NCI-H2227 treated with DMSO at 0.1 percent for 48 hours (cell line): ENCODE measurements at places on chromosomes 5 and 9.

GRCh38 chr9:97109194-97109811, 70.4 kb upstream of the CTSV start:
- DNase-seq, result no peak

GRCh38 chr9:127397646-127398274, 791 bp downstream of the SLC2A8 start:
- DNase-seq, result no peak

DNA sequence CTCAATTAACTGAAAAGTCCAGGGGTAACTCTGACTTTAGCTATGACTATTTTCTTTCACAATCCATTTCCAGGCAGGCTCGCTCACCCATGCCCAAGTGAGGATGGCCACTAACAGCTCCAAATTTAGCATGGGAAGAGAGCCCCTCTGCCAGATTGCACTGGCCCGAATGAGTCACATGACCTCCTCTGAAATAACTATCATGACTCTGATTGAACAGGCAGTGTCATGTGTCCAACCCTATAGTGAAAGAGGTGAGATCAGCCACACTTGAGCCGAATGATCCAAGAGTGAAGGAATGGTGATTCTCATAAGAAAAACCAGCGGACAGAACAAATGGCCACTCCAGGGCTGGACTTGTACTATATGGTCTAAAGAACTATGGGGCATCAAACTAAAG, 242.3 kb downstream of the NSG2 start:
- no peak for DNase-seq

DNA sequence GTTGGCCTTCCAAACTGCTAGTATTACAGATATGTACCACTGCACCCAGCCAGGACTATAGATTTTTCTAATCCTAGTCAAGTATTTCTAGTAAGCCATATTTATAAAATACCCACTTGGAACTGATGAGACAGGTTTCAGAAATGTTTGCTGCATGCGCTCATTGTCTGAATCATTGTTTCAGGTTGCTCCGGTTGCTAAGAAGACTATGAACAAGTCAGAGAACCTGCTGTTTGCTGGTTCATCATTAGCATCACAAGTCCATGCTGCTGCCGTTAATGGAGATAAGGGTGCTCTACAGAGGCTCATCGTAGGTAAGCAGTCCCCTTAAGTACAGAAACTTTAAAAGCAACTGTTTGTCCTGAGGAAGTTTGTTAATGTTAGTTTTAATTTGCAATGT, 5.3 kb downstream of the INVS start:
- DNase-seq, result no peak

- DNase-seq, result no peak
These were observed 5.5 kb upstream of the PSAT1 start for GRCh38 chr9:78291240-78291925.

GRCh38 chr9:102778746-102779145, 216.4 kb upstream of the CYLC2 start:
- DNase-seq, result no peak

- no peak for DNase-seq
These were observed 87.4 kb upstream of the ICE1 start for GRCh38 chr5:5335107-5335506.

DNA sequence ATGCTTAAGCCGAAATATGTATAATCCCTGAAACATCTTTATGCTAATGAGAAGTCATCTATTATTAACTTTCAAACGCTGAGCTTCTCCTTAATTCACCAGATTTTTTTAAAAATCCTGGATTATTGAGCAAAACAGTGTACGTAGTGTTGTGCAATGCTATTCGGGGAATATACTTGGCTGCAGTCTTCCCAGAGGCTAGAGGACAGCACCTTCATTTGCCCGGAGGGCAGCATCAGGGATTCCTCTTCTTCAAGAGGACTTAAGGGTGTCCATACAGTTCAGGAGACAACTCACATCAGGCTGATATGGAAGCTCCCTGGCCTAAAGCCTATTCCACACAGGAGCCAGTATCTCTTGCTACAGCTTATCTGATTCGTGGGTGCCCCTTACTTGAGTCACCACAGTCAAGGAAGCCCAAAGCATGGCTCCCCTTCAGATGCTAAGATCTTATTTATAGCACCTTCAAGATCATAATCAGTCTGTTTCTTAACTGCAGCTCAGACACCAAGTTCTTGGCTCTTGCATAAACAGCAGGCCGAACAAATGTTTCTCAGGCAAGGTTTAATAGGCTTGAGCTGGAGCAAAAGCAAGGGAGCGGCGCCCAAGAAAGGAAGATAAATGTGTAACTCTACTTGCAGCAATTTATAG, 29.4 kb downstream of the NUTM2F start:
- DNase-seq, result no peak

DNA sequence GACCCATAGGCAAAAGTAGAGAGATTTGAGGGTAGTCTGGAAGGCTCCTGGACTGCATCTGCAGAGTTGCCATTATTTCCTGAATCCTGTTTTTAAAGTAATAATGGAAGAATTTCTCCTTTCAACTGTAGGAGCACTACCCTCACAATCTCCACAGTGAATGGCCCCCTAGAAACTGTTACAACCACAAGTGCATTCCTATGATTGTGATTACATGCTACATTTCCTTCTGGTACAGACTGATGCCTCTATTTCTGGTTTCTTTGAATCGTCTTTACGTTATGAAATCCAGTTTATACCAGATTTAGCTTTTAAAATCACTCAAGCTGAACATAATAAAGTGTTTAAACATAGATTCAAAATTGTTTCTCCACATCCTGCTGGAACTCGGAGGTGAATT, 49.4 kb downstream of the FRMPD1 start:
- no peak for DNase-seq

DNA sequence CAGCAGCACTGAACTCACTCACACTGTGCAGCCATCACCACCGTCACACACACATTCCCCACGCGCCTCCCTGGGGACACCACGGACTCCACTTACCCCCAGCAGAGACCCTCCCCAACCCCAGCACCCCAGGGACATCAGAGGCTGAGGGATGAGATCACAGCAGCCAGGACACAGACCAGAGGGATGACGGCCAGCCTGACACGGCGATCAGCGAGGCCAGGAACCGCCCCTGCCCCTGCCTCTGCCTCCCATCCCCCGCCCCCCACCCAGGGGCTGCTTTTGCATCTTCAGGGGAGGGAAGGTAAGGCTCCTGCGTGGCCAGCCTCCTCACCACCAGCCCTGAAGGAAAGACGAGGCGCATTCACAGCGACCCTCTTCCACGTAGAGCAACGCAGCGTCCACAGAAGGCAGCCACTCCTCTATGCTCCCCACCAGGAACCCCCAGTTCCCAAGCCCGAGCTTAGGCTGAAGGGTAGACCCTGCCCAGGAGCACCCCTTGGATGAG, 104.5 kb downstream of the VAV2 start:
- DNase-seq, result no peak

- DNase-seq, result peak; percentile 4
These were observed 46.4 kb upstream of the CTNNA1 start for GRCh38 chr5:138706655-138707480.

GRCh38 chr5:35089334-35090314, 41.9 kb upstream of the AGXT2 start:
- DNase-seq, result no peak

DNA sequence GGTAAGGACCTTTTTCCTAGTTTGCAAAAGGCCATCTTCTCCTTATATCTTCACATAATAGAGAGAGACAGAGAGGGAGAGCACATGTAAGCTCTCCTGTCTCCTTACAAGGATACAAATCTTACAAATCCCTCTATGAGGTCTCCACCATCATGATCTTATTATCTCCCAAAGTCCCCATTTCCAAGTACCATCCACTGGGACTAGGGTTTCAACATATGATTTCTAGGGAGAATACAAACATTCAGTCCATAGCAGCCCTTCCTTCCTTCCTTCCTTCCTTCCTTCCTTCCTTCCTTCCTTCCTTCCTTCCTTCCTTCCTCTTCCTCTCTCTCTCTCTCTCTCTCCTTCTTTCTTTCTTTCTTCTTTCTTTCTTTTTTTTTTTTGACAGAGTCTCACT, 1132.9 kb upstream of the WWC1 start:
- no peak for DNase-seq

GRCh38 chr5:5705010-5705409, 282.5 kb downstream of the ICE1 start:
- DNase-seq, result no peak

GRCh38 chr9:87435189-87435880, 62.3 kb upstream of the DAPK1 start:
- no peak for DNase-seq

- no peak for DNase-seq
These were observed 505.1 kb downstream of the DNAH5 start for GRCh38 chr5:13439430-13439829.

DNA sequence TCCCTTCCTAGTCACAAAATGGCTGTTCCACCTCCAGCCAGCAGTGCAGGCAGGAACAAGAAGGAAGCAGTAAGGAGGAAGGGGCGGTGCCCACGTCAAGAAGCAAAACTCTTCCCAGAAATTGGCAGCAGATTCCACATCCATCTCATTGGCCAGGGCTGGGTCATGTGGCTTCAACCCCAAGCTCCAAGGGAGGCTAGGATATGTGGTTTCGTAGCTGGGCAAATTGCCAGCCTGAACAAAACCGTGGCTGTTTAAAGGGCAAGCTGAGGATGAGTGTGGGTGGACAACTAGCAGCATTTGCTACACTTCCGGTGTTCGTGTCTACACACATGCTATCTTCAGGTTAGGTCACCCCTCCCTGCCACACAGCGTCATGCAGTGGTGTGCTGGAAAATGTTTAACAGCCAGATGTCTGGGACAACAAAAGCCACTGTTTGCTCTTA, 92.1 kb upstream of the MAP1B start:
- DNase-seq, result peak; percentile 61

GRCh38 chr9:37678789-37679273, 28.1 kb downstream of the FRMPD1 start:
- no peak for DNase-seq

DNA sequence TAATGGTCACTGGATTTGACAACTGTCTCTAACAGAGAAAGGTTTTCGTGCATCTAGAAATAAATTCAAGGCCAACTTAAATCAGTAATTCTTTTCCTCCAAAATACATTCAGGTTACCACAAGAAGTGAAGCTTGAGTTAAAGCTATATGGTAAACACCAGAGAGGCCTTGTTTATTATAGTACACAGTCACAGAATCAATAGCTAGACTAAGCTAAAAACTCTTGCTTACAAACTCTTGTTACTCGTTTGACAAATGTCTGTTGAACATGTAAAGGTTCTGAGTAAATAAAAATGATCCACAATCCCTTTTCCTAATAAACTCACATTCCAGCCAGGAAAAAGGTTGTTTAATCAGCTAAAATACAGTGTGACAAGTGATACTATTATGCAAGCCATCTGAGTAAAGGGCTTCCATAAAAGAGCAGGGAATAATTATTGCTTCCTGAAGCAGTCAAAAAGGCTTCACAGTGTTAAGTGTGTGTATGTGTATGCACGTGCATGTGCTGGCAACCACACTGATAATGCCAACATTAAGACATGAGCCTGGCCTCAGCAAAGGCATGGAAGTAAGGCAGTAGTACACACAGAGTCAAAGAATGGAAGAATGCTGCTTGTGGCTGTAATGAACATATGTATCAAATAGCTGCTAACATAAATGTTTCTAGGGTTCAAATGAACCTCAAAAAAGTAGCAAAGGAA, 12.8 kb downstream of the PTAR1 start:
- no peak for DNase-seq

DNA sequence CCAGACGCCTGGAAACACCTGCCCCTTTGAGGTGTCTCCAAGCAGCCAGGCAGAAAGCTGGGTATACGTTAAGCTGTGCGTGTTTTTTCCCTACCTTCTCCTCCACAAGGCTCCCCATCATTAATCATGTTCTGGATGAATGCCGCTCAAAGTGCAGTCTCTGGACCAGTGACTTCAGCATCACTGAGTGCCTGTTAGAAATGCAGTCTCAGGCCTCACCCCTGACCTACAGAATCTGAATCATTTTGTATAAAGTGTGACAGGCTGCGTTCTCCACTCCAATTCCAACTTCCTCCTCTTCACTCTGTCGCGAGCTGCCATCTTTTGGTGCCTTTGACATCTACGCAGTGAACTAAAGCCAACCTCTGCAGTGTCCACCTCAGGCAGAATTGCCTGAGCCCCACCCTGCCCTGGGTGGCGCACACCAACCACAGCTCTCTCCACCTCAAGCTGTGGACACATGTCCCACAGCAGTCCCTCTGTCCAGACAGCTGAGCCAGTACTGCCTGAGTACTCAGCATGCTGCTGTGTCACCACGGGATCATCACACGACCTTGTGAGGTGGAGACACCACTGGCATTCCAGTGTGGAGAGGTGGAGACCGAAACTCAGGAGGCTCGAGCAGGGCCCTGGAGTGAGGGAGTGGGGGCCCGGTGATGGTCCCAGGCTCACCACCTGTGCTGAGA, 14.2 kb downstream of the PTPN3 start:
- DNase-seq, result no peak

DNA sequence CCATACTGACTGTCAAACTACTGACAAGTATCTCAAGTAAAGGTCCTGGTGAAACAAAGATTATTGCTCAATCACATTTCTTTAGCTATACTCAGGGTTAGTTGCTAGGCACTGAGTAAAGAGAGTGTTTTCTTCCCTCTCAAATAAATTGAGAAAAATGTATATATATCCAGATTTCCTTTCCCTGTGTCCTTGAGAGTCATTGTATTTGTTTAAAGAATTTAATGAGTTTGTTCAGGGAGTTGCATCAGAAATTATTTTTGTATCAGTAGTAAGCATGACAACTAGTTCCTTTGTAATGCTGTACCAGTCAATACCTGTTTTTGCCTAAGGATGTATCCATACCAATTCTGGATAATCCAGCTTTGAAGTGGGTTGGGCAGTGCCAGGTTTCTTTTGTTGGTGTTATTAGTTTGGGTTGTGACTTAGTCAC, 3.2 kb upstream of the ANKHD1 start:
- DNase-seq, result no peak

DNA sequence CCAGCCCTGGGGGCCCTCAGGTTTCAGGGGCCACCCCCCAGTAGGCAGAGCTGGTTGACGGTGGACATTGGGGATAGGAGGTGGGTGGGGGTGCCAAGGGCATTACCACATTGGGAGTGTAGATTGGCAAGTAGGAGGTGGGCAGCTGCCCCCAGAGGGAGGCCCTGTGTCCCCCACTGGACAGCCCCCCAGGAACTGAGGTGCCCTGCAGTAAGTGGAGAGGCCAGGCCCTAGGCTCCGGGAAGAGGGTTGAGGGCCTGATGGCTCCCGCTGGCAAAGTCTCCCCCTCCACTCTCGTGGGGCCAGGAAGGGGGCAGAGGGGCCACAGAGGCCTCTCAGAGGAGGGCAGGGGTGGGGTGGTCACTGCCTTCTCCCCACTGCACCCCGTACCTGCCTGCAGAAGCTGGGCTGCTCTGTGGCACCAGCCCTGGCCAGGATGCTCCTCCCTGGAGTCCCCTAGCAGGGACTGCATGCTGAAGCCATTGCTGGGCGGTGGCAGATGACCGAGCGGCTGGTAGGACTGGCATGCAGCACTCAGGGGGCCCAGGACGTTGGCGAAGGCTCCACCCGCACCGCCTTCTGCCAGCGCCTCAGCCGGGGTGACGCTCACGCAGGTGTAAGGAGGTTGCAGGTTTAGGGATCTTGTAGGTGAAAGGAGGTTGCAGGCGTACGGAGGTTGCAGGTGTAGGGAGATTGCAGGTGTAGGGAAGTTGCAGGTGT, 89.6 kb upstream of the CACNA1B start:
- DNase-seq, result no peak
